Retinal pigment epithelial cell (primary cell): ENCODE measurements at places on chromosomes 16 and 17.

GRCh38 chr16:87778830-87779579 is 13.2 kb upstream of the KLHDC4 start:
- peak; percentile 71 for DNase-seq

- no peak for DNase-seq
Observed at GRCh38 chr16:75250089-75250808, 1.2 kb downstream of the BCAR1 start.

DNA sequence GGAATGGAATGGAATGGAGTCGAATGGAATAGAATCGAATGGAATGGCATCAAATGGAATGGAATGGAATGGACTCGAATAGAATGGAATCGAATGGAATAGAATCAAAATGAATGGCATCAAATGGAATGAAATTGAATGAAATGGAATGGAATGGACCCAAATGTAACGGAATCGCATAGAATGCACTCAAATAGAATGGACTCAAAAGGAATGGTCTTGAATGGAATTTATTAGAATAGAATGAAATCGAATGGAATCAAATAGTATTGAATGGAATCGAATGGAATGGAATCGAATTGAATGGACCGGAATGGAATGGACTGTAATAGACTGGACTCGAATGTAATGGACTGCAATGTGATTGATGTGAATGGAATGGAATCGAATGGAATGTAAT is 501.4 kb upstream of the WSB1 start:
- DNase-seq: peak; percentile 1

- no peak for DNase-seq
Observed at GRCh38 chr17:40562838-40563219, 2.4 kb downstream of the CCR7 start.

DNA sequence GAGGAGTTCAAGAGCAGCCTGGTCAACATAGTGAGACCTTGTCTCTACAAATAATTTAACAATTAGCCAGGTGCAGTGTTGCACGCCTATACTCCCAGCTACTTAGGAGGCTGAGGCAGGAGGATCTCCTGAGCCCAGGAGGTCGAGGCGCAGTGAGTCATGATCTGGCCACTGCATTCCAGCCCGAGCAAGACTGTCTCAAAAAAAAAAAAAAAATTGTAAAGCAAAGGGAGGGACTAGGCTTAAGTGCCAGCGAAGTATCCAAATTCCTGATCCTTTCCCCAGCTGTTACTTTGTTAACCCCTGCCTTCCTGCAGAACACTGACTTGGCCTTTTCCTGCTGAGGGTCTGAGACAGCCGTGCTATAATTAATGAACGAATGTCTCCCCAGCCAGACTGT is 2.7 kb downstream of the GDPD3 start:
- no peak for DNase-seq

DNA sequence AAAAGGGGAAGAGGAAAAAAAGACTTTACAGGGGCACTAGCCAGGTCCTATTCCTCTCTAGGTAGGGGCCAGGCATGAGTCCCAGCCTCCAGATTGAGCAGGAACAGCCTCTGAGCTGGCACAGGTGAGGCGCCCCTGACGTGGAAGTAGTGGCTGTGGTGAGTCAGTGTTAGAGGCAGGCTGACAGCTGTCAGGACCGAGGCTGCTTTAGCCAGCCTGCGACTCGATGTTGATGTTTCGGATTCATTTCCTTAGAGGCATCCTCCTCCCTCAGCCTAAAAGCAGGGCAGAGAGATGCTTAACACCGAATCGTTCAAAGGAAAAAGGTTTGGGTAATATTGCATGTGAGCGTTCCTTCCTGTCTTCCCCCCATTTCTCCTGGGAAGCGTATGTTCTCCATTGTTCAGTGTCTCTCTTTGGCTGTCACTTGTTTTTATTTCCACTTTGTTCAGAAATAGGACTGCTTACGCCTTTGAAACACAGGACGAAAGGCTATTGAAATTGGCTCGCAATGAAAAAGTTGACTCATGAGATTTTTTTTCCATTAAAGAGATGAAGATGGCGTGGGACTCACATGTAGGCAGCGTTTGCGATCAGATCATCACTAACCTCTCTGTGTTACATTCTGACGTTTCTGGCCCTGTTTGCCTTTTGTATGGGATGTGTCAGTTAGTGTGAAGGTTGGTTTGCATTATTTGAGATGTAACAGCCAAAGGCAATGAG is 1.3 kb downstream of the KIAA0513 start:
- DNase-seq: no peak

DNA sequence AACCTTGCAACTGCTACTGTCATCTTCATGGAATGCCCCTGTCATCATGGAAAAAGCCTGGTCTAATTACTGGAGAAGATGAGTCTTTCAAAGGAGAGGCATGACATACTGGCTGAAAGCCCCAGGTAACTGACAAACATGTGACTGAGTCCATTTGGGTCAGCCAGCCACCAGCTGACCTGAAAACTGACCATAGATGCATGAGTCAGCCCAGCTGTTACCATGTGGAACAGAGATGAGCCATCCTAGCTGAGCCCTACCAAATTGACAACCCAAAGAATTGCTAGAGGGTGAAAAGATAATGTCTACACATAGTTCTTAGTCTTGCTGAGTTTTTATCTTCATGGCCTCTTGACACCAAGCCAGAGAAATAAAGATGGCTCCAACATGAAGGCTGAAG is 311.8 kb downstream of the UTP18 start:
- DNase-seq: no peak

DNA sequence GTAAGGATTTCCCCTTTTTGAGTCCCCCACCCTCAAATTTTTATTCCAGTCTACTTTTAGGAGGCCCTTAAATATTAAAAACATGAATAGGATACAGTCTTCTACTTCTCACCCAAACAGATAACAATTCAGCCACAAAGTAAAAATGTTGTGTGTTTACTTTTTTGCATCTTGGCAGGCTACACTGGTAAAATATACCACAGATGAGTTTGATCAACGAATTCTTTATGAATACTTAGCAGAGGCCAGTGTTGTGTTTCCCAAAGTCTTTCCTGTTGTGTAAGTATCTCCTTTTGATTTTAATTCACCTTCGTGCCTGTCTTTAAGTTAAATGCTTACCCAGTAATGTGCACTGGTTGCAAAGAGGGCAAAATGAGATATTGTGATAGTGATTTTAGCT is 34.4 kb upstream of the RAB11FIP4 start:
- DNase-seq: no peak

- no peak for DNase-seq
Observed at GRCh38 chr17:77498091-77498741, 357.4 kb downstream of the SEC14L1 start.

DNA sequence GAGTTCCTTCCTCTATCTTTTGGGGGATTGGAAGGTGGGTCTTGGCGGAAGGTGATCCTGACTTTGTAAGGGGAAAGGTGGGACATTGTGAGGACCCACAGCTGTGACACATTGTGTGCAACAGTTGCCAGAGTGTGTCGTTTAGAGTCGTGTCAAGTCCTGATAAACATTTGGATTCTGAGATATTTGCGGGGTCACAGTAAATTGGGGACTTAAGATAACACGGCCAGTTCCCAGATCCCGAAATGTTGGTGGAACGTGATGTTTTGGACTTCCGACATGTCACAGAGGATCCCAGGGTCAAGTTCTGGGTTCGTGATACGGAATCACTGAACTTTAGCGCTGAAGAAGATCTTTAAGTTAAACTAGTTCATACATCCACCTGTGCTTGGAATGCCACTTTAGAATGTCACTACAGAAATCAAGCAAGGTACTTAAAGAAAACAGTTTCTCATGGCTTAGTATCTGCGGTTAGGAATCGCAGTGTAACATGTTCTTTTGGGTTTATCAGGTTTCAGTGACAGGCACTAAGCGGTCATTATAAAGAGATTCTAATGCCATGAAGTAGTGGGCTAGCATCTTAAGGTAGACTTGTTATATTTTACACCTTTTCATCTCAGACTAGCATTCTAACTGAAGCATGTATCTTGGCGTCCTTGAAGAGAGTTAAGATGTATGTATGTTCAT is 815 bp downstream of the ATAD5 start:
- no peak for DNase-seq

DNA sequence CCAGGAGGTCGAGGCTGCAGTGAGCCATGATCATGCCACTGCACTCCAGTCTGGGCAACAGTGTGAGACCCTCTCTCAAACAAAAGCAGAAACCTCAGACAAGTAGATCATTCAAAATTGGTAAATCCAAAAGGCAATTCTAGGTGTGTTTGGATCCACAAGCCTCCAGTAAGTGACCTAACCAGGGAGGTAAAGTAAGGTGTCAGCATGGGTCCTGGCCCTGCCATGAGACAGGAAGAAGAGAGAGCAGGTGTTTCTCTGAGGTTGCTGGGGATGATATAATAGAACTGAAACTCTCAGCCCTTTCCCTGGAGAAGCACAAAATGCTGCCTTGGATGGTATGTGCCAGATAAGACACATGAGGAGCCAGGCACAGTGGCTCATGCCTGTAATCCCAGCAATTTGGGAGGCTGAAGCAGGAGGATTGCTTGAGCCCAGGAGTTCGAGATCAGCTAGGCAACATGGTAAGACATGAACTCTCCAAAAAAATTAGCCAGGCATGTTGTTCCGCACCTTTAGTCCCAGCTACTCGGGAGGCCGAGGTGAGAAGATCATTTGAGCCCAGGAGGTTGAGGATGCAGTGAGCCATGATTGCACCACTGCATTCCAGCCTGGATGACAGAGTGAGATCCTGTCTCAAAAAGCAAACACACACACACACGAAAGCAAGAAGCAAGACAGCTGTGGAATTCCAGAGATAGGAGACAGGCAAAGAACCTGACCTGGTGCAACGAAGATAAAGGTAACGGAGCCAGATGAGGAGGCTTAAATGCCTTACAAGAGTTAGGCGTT is 6.5 kb downstream of the TM4SF5 start:
- no peak for DNase-seq

GRCh38 chr17:60335289-60335688 is 56.6 kb downstream of the USP32 start:
- no peak for DNase-seq

DNA sequence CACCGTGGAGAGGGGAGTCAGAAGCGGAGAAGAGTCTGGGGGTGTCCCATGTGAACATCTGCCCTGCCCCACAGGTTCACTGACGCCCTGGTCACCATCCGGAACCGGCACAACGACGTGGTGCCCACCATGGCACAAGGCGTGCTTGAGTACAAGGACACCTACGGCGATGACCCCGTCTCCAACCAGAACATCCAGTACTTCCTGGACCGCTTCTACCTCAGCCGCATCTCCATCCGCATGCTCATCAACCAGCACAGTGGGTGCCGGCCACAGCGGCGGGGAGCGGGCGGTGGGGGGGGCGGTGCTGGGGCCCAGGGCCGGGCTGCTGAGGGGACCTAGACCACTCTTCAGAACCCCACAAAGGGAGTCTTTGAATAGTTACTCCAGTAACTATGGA is 10.7 kb downstream of the PDK2 start:
- DNase-seq: no peak

DNA sequence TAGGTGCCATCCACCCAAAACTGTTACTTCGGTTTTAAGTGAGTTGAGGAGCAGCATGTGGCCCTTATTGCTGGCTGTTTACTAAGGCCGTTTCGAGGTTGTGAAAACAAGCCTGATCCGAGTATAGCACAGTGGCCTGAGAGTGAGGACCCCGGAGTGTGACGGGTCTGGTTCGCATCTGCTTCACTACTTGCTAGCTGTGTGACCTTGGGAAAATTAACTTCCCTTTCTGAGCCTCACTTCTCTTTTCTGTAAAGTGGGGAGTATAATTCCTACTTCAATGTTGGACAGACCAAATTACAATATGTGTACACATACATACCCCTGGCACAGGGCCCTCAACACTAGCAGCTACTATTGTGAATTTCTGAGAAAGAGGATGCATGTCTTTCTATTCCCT is 11.7 kb upstream of the HEATR6 start:
- no peak for DNase-seq

DNA sequence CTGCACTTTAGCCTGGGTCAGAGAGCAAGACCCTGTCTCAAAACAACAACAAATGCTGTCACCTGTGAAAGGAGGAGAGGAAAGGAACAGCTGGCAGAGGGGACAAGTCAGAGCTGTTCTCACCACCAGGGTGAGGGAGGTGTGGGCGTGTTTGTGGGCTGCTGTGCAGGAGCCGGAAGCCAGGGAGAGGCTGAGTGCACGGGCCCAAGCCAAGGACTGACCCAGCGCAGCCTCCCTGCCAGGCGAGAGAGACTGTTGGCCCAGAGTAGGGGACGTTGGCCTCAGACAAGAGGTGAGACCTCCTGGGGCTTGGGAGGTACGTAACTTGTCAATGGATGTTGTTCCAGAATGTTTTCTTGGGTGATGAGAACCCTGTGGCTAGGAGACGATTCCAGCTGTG is 10.7 kb downstream of the SPNS2 start:
- DNase-seq: no peak

GRCh38 chr17:69434164-69434579 is 19.7 kb downstream of the MAP2K6 start:
- DNase-seq: peak; percentile 93

DNA sequence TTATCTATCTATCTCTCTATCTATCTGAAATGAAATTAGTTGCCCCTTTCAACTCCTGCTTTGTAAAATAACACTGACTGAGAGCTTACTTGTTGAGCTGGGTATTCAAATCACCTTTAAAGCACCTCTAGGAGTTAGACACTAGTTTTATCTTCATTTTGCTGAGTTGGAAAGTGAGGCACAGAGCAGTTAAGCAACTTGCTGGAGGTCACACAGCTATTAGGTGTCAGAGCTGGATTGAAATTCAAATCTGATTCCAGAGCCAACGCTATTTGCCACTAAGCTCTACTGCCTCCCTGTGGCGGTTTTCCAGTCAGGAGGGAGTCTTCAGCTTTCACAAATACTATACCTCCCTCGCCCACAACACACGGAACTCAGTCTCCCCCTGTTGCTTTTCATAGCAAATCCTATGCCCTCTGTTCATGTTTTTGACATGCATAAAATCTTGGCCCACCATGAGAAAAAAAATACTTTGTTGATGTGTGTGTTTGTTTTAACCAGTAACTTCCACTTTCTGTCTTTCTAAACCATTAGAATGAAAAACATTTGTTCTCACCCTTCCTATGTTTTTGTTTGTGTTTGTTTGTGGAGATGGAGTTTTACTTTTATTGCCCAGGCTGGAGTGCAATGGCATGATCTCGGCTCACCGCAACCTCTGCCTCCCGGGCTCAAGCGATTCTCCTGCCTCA is 74.8 kb upstream of the SMURF2 start:
- no peak for DNase-seq

- DNase-seq: no peak
Observed at GRCh38 chr17:82703935-82704865, 5.7 kb upstream of the RAB40B start.

- no peak for DNase-seq
Observed at GRCh38 chr17:81243333-81243664, 4.2 kb downstream of the NDUFAF8 start.

- DNase-seq: no peak
Observed at GRCh38 chr17:63573634-63574033, 23.4 kb downstream of the DCAF7 start.

- no peak for DNase-seq
Observed at GRCh38 chr16:8342276-8342675, 248.0 kb downstream of the TMEM114 start.

DNA sequence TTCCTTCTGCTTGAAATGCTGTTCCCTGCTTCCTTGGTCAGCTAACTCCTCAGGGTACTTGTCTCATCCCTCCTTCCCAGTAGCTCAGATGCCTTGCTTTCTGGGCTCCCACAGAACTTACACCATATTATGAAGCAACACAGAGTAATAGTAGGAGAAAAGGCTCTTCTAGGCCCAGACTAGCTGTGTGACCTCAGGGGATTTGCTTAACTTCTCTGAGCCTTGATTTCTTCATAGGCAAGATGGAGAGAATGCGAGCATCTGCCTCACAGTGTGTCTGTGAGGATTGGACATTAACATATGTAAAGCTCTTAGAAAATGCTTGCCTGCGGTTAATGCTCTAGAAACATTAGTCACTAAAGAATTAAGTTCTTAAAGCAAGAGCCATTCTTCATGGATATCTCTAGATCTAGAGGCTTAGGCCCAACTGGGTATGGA is 22.3 kb upstream of the PECAM1 start:
- peak; percentile 35 for DNase-seq
